Erythroblast (primary cell): ENCODE measurements at places on chromosomes 2 and 18.

- DNase-seq = no peak
Observed at GRCh38 chr2:230761704-230762103, 49.1 kb downstream of the CAB39 start.

DNA sequence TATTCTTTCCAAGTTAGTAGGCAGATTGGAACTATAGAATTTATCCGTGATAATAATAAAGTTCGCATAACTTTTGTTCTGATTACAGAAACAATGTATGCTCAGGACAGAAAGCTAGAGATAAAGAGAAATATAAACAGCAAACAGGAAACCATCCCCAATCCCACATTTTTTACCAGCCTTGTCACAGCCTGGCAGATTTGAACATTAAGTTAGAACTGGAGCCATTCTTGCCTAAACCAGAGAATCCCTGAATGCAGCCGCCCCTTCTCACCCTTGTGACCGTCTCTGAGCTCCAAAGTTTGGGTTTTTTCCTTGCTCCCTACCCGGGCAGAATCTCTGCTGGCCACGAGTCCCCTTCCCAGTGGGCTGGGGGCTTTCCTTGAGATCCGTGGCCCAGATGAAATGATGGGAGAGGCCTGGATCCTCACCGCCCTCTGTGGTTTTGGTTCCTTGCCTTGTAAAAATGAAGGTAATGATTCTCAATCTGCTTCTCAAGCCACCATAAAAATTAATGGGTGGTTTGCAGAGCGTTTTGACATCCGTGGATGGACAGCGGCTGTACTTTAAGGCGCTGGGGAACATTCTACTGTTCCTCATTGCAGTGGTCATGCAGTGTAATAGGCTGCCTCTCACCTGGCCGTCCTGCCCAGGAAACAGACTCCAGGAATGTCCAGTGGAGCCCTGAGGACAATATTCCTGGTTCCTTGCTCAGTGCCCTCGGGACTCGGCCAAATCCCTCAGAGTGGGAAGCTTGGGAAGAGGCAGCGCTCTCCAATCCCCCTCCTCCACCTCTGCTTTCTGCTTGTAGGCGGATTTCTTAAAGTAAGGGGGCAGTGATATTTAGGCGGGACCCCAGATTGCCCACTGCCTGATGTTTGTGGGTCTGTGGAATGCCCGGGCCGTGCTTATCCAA lies 1.6 kb downstream of the SH3BP4 start:
- DNase-seq = no peak

GRCh38 chr2:6931753-6932152 lies 14.5 kb downstream of the RNF144A start:
- DNase-seq = no peak

GRCh38 chr2:48890454-48891131 lies 135.1 kb upstream of the LHCGR start:
- no peak for DNase-seq

DNA sequence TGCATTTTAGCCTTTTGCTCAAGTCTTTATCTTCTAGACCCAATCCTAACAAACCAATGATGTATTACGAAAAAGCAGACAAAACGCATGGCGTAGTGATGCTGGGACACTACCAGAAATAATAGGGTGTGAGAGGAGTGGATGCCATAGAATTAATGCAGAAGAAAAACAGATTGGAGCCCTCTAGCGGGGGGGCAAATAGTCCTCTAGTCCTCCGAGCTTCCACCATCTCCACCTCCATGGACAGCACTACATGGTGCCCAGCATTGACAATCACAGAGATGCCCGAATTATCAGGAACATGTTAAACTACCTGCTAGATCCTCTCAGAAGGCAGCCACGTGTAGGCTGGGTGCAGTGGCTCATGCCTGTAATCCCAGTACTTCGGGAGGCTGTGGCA lies 15.4 kb upstream of the ROCK2 start:
- DNase-seq = no peak

GRCh38 chr18:62420513-62421209 lies 95.6 kb downstream of the TNFRSF11A start:
- peak; percentile 90 for DNase-seq

- no peak for DNase-seq
Observed at GRCh38 chr2:190533968-190534309, 583 bp downstream of the NEMP2 start.

- DNase-seq = no peak
Observed at GRCh38 chr2:150640039-150640438, 152.6 kb upstream of the RND3 start.

DNA sequence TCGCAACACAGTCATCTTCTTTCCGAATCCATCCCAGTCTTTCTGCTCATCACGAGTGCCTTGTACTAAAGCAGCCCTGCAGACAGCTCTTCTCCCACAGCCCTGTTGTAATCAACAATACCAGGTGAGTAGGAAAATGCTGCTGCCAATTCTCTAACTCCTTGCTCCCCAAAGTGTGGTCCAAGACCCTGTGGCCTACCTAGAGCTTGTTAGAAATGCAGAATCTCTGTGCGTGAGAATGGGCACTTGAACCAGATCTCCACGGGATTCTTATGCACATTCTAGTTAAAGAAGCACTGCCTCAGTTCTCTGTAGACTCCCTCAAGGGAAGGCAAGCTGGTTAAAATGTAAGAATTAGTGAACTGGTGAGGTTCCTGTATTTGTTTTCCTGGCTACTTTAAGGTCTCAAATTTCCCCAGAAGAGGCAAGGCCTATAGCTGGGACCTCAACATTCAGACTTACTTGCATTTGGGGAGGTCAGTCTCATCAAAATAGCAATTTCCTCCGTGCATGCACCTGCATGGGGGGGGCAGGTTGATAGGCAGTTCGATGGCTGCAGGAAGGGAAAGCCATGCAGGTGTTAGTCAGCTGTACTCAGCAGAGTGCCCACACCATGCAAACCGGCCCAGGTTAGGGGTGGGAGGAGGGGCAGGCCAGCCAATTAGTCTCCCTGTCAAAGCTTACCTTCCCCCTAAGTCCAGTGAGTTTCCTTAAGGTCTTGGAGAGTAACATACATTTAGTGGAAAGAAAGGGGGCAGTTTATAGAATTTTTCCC lies 70.8 kb downstream of the DHRS9 start:
- no peak for DNase-seq

DNA sequence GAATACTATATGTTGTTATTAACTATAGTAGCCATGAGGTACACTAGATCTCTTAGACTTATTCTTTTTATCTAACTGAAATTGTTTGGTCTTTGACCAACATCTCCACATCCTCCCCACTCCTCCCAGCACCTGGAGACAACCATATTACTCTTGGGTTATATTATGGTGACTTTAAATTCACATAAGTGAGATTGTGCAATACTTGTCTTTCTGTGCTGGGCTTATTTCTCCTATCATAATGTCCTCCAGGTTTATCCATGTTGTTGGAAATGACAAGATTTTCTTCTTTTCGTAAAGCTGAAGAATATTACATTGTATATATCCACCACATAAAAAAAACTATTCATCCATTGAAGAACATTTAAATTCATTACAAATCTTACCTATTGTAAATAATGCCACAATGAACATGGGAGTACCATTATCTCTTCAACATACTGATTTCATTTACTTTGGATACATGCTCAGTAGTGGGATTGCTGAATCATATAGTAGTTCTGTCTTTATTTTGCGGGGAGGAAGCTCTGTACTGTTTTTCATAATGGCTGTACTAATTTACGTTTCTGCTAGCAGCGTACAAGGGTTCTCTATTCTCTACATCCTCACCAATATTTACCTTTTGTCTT lies 159.2 kb upstream of the SCN7A start:
- DNase-seq = no peak

DNA sequence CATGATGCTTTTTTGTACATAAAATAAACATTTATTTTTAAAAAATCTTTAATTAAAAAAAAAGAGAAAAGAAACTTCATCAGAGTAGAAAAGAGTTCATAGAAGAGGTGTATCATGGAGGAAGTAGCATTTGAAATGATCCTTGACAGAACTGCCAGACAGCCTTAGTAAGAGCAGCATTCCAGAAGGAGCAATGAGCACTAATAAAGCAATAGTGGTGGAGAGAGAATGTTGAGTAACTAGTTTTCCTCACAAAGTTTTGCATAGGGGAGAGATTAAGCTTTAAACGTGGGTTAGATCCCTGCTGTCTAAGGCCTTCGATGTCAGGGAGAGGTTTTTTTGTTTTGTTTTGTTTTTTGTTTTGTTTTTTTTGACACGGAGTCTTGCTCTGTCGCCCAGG lies 29.8 kb upstream of the METTL21A start:
- DNase-seq = no peak

DNA sequence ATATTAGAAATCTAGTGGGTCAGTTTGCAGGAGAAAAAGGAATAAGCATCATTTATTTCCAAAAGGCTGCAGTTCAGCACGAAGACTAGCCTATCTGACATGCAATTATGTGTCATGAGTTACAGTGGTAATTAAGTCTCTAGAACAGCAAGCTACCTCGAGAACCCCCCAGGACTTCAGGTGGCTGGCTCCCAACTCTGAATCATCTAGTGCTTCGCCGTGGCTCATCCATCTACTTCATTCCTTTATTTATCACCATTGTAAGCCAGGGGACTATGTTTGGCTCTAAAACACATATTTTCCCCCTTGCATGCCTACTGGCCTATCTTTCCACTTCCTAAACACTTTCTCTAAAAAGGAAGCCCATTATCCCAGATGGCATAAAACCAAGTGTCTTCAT lies 121.6 kb downstream of the TXNL1 start:
- DNase-seq = no peak

- no peak for DNase-seq
Observed at GRCh38 chr2:111618226-111618977, 265.6 kb downstream of the ANAPC1 start.

DNA sequence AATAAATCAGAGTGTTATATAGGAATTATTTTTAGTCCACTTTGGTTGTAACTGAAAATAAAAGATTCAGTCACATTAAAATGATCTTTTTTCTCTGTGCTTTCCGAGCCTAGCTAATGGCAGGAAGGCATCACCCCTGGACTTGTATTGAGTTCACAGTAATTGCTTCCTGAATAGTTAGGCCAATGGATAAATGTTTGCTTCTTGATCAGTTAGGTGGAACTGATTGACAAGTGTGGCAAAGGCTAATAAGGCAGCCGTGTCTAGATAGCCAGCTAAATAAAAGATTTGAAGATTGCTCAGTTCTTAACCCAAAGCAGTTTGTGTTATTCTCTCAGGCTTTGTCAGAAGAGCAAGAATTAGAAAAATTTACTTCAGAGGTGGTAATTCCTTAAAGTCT lies 20.8 kb downstream of the FAM171B start:
- no peak for DNase-seq

- DNase-seq = no peak
Observed at GRCh38 chr2:15735484-15736326, 144.0 kb downstream of the DDX1 start.

DNA sequence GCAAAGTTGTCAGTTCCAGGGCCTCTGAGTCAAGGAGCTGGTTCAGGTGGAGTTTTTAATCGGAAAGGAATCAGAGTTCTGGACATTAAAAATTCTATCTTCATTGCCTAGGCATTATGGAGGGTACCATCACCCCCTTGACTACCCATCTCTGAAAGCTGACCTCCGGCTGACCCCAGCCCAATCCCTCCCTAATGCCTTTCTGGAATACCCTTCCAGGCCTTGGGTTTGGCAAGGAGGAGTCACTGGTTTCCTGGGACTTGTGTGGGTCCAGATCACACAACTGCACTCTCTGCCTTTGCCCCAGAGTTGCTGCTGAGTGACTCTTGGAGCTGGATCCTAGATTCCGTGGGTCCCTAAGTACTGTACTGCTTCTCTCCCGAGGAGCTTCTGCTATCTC lies 1.0 kb upstream of the OSR1 start:
- no peak for DNase-seq

- no peak for DNase-seq
Observed at GRCh38 chr2:89763254-89763580, 1071.7 kb downstream of the RPIA start.

DNA sequence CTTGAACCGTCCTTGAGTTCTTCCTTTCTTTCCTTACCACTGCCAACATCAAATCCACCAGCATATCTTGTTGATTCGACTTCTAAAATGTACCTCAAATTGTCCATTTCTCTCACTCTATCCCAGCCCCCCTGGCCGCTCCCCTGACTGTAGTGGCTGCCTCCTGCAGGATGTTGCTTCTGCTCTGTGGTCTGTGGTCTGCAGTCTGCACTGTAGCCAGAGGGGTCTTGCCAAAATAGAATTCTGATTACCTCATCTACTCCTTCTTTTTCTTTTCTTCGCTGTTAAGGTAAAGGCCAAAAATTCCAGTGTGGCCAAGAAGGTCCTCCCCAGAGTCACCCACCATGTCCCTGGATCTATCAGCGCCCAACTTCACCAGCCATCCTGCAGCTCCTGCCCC lies 79.5 kb upstream of the ALPP start:
- no peak for DNase-seq

DNA sequence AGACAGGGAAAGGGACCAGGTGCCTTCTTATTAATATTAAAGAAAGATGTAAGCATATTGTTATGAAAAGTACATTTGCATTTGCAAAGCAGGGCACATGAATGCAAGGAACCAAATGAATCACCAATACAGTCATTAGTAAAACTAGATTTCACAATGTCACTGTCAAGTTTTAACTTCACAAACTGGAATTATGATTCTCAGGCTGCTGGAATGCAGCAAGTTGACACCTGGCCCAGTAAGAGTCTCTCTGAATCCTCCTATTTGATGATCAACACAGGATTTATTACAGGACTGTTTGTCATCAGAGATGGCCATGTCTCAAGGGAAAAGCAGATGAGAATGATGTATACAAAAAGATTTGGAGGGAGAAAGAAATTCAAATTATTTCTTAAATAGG lies 72.9 kb upstream of the STK39 start:
- no peak for DNase-seq

DNA sequence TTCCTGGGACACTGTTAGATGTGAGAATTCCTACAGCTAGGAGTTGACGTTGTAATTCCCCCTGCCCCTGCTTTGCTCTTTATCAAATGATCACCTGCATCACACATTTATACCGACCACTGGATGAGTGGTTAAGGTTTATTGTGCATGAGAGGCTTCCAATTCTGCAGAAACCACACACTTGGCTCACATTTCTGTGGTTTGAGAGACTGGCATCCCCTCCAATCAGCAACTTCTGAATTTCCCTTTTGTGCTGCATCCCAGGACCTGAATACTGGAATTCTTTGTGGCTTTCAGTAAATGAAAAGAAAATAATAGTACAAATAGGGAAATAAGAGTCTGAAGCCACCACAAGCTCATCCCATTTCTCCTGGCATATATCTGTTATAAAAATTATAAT lies 628.7 kb upstream of the PIK3C3 start:
- no peak for DNase-seq

DNA sequence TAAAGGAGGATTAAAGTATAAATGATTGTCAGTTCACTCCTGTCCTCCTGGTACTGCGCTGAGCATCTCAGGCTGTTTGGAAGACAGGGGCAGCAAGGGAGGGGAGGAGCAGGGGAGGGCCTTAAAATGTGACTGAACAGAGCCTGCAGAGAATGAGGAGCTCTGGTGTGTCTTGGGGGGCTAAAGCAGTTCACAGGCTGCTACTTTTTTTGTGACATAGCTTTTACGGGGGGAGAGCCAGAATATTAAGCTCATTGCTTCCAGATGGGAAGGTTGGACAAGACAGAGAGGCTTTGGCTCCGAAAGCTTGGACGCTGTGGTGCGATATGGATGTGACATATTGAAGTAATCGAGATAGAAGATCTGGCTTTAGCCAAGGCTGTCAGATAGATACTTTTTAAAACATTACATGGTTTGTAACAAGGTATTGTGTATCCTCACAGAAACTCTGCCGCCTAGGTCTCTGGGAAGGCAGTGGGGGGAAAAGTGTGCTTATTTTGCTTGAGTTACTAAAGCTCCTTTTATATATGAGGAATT lies 40.5 kb downstream of the RDH14 start:
- DNase-seq = no peak
